ENCODE measurements at places on chromosomes 13 and 19.

GRCh38 chr13:113179374-113180230 is 21.2 kb downstream of the PROZ start:
- DNase-seq = no peak

GRCh38 chr13:39036212-39036611 is 1.7 kb downstream of the PROSER1 start:
- DNase-seq = no peak

DNA sequence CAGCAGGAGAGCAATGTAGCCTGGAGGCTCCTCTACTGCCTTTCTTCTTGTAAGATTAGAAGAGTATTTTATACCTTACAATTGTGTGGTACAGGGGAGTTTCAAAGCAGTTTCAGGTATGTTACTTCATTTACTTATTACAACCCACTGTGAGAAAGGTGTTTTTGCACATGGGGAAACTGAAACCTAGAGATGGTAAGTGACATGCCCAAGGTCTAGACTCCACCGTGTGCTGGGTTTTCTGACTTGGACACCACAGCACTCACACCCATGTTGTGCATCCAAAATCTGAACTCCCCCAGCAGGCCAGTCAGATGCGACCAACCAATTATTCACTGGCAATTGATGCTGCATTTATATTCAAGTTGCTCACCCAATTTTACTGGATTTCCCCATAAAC is 22.8 kb downstream of the ERICH6B start:
- no peak for DNase-seq

- DNase-seq = no peak
Measured at GRCh38 chr13:114017966-114018365, 44.1 kb upstream of the C13orf46 start.

DNA sequence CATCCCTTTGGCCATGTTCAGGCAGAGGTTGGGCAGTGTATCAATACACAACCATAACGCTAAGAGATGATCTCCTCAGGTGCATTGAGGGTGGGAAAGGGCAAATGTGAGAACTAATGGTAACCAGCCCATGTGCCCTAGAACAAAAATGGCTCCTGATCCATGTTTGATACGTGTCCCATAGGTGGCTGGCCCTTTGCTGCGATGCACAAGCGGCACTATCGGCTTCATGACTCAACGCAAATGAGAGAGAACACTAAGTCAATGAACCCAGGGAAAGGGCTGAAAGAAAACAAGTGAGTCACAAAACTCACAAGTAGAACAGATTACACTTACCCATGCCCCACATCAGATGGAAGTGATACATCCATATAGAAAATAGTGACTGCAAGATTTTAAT is 201.7 kb downstream of the ABCC4 start:
- no peak for DNase-seq

GRCh38 chr13:60012488-60012887 is 151.2 kb downstream of the DIAPH3 start:
- no peak for DNase-seq

DNA sequence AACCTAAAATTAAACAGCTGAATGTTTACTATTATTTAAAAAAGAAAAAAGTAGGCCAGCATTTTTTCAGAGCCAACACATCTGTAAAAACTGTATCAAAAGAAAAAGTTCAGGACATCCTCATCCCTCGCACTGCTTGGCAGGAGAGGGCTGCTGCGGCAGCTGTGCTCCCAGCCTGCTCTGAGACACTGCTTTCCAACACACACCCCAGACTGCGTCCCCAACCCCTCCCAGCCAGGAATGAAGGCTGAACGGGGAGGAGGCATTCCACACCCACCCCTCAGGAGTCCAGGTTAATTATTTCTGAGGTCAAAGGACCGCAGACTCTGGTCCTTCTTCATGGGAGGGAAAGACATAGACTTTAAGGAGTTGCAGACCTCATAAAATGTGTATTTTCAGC is 43.1 kb downstream of the COL4A1 start:
- DNase-seq = no peak

DNA sequence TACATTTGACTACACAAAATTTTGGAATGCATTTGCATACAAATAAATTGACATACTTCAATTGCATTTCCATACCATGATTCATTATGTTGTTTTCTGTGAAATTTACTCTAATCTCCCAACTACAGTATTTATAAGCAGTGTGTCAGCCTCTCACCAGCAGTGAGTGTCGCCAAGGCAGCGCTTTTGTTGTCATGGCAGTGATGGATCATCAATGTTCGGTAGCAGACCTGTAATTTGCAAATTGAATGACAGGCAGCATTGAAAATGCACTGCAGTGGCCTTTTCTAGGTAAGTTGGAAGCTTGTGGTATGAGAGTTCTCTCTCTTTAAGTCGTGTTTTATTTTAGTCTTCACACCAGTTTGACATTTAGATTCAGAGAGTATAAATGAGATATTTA is 534.1 kb downstream of the PCDH17 start:
- DNase-seq = no peak
